Activated CD8-positive, alpha-beta T cell treated with anti-CD3 and anti-CD28 coated beads for 36 hours (primary cell): ENCODE measurements at places on chromosomes 7 and 10. TPM values are rescaled to one million over a fixed set of nuclear protein-coding genes. Genes with fewer than 3 reads are reported as not detected.

DNA sequence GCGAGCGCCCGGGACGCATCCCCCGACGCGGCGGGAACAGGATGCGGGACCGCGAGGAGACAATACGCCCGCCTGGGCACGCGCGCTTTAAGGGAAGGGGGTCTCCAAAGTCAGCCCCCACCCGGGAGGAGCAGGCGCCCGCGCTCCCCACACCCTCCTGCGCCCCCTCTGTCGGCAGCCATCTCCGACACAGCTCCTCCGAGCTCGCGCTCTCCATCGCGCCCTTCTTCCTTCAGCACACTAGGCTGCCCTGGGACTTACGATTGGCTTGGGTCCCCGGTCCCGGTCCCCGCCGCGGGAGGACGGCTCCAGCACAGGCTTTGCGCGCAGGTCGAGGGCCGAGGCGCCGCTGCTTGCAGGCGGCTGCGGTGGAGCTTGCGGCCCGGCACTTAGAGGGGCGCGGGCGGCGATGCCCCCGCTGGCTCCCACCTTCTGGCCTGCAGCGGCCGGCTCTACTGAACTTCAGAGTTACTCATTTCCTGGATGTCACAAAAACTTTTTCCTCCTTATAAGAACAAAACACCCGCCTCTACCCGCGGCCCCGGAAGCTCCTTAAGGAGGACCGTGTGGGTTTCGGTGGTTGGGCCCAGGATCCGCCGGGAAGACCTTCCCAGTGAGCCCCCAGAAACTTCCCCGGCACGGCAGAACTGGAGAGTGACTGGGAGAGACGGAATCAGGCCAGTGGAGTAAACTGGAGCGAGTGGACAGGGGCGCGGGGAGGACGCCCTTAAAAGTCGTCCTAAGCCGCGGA is at the start of gene ITPRIP:
Gene ITPRIP (minus strand): TSS at position 481 of the 751 bp plus-strand sequence. CDS start 22,414 bp downstream, outside the sequence.
- H3K27me3 ChIP-seq, result no peaks in the 10 kb centered on the region
- DNase-seq, result peak; percentile 84
- peaks cover 21% of the 10 kb centered on the region for H3K36me3 ChIP-seq
- peak within 1 kb of the TSS; percentile 86 for H3K4me3 ChIP-seq
- peak within 1 kb of the TSS; percentile 100 for H3K27ac ChIP-seq

DNA sequence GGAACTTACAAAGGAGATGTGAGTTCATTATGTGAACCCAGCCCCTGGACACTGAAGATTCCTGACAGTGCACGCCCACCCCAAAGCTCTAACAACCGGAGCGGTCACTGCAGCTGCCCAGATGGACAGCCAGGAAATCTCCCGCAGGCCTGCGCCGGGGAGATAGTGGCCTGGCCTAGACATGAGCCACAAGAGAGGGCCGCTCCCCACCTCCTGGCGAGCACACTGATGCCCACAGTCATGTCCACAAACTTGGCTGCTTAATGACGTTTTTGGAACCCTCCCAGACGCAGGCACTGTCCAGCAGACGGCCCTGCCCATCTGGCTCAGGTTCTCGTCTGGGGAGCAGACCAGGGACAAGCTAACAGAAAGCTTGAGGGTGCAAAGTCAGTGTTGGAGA is 34.2 kb downstream of the TCERG1L start:
- no peaks in the 10 kb centered on the region for H3K36me3 ChIP-seq
- no peaks in the 10 kb centered on the region for H3K27me3 ChIP-seq
- DNase-seq, result no peak
- H3K4me3 ChIP-seq, result no peak overlapping the region
- H3K27ac ChIP-seq, result no peak overlapping the region

- H3K4me3 ChIP-seq, result no peak overlapping the region
- no peaks in the 10 kb centered on the region for H3K36me3 ChIP-seq
- H3K4me1 ChIP-seq, result no peaks in the 10 kb centered on the region
- H3K27ac ChIP-seq, result no peak overlapping the region
These were observed 16.1 kb upstream of the SLC18A3 start for GRCh38 chr10:49593998-49594397.

- no peak overlapping the region for H3K27ac ChIP-seq
- no peaks in the 10 kb centered on the region for H3K27me3 ChIP-seq
- H3K4me3 ChIP-seq, result no peak overlapping the region
- no peaks in the 10 kb centered on the region for H3K4me1 ChIP-seq
- H3K36me3 ChIP-seq, result no peaks in the 10 kb centered on the region
These were observed 233.4 kb upstream of the SLC26A5 start for GRCh38 chr7:103679151-103680132.

- no peak overlapping the region for H3K27ac ChIP-seq
- peaks cover 6% of the 10 kb centered on the region for H3K4me1 ChIP-seq
- H3K36me3 ChIP-seq, result peaks cover 9% of the 10 kb centered on the region
- DNase-seq, result no peak
These were observed 11.1 kb downstream of the SLC35G1 start for GRCh38 chr10:93904901-93905300.

GRCh38 chr10:44253769-44254462 is 131.0 kb downstream of the CXCL12 start:
- no peak overlapping the region for H3K4me3 ChIP-seq
- H3K27me3 ChIP-seq, result peaks cover 3% of the 10 kb centered on the region
- H3K36me3 ChIP-seq, result no peaks in the 10 kb centered on the region
- DNase-seq, result no peak
- H3K27ac ChIP-seq, result no peak overlapping the region

GRCh38 chr10:33215154-33215553 is 119.3 kb downstream of the NRP1 start:
- no peak overlapping the region for H3K27ac ChIP-seq
- peaks cover 12% of the 10 kb centered on the region for H3K4me1 ChIP-seq
- H3K36me3 ChIP-seq, result no peaks in the 10 kb centered on the region
- no peaks in the 10 kb centered on the region for H3K27me3 ChIP-seq

DNA sequence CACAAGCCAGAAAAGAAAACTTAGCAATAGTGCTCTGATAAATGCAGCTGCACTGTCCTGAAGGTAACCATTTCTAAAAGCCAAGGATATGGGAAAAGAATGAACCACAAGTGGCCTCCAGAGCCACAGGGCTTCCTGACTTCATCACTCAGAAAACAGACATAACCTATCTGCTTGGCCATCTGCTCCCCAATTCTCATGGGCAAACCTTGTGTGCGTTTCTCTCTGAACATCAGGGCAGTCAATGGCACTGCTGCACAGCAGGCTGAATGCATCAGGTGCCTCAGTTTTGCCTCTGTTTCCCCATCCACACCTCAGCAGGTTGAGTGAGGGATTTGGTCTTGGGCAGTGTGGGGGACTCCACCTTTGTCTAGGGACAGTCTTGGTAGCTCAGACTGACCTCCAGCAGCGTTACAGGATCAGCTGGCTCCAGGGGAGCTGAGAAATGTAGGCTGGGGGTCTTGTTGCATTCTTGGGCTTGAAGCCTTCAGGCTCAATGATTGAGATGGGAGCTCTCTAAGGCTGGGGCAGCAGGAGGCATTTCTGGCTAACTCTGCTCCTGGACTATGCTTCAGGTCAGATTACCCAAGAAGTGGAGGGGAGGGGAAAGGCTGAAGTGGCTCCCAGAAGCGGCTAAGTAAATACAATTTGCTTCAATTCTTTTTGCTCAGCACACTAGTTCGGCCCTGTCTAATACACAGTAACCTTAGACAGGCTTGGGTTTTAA is 23.6 kb upstream of the PDLIM1 start:
- no peak for DNase-seq
- H3K4me3 ChIP-seq, result no peak overlapping the region
- no peak overlapping the region for H3K27ac ChIP-seq

- H3K4me1 ChIP-seq, result no peaks in the 10 kb centered on the region
- no peak overlapping the region for H3K4me3 ChIP-seq
- no peaks in the 10 kb centered on the region for H3K36me3 ChIP-seq
- no peak for DNase-seq
These were observed 1038.7 kb downstream of the SORCS3 start for GRCh38 chr10:105679781-105680180.

DNA sequence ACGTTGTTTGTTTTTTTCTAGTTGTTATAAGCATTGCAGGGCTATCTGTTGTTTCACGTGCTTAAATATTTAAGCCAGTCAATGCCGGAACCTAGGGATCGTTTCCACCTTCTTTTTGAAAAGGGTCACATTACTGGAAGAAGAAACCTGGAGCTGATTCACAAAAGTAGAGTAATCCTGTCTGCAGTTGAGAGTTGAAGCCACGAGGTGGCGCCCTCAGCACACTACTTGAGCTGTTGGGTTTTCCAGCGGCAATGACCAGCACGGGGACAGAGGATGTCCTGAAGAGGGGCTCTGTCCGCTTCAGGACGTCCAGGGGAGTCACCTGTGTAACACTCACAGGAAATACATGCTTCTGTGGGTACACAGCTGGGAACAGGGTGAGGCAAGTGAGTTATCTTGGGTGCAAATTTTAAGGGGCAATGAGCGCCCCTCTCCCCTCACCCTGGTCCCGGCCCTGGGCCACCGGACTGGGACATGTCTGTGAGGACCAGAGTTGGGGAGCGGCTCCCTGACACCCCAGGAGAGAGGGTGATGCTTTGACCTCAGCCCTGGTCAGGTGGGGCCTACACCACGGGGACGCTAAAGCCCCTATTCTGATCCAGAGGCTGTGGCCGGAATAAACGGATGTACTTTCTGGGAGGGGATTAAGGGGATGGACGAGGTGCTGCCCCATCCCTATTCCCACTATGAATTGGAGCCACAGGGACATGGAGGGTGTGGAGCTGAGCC is 26.3 kb upstream of the WDFY4 start:
- H3K27ac ChIP-seq, result no peak overlapping the region
- H3K36me3 ChIP-seq, result no peaks in the 10 kb centered on the region
- H3K27me3 ChIP-seq, result peaks cover 15% of the 10 kb centered on the region
- peak; percentile 78 for DNase-seq

DNA sequence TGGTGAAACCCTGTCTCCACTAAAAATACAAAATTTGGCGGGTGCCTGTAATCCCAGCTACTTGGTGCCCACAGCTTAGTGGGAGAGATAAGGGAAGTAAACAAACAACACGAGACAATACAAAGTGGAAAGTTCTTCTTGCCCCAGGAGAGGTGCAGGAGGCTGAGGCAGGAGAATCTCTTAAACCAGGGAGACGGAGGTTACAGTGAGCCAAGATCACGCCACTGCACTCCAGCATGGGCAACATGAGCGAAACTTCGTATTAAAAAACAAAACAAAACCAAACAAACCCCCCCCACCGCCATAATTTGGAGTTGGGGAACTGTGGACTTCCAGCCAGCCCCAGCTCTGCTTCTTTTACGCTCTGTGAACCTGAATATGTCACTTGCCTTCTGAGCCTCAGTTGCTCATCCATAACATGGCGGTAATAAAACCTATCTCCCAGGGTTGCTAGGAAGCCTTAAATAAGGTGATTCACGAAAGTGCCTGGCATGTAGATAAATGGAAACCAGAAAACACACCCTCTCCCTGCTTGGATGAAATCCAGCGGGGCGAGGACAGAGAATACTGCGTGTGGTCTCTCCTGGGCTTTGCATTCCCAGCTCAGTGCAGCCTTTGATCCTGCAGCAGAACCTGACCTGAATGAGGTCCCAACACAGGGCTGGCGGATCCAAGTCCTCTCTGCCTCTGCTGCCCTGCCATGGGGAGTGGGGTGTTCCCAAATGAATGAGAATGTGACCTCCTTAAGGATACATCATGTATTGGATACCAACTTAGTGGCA is 10.2 kb downstream of the MLXIPL start:
- DNase-seq, result no peak
- H3K36me3 ChIP-seq, result no peaks in the 10 kb centered on the region
- H3K4me1 ChIP-seq, result no peaks in the 10 kb centered on the region
- H3K4me3 ChIP-seq, result no peak overlapping the region

GRCh38 chr7:101169838-101170551 is 4.6 kb upstream of the VGF start:
- H3K4me1 ChIP-seq, result peaks cover 74% of the 10 kb centered on the region
- DNase-seq, result peak; percentile 88
- peaks cover 79% of the 10 kb centered on the region for H3K27me3 ChIP-seq
- H3K27ac ChIP-seq, result no peak overlapping the region
- no peaks in the 10 kb centered on the region for H3K36me3 ChIP-seq

- H3K36me3 ChIP-seq, result no peaks in the 10 kb centered on the region
- no peak overlapping the region for H3K27ac ChIP-seq
- no peak for DNase-seq
- H3K27me3 ChIP-seq, result no peaks in the 10 kb centered on the region
- H3K4me3 ChIP-seq, result no peak overlapping the region
- no peaks in the 10 kb centered on the region for H3K4me1 ChIP-seq
These were observed 39.5 kb downstream of the LHFPL3 start for GRCh38 chr7:104367926-104368325.

GRCh38 chr10:115030483-115031200 is 62.5 kb upstream of the ATRNL1 start:
- no peak overlapping the region for H3K27ac ChIP-seq
- H3K27me3 ChIP-seq, result peaks cover 5% of the 10 kb centered on the region
- no peaks in the 10 kb centered on the region for H3K36me3 ChIP-seq

DNA sequence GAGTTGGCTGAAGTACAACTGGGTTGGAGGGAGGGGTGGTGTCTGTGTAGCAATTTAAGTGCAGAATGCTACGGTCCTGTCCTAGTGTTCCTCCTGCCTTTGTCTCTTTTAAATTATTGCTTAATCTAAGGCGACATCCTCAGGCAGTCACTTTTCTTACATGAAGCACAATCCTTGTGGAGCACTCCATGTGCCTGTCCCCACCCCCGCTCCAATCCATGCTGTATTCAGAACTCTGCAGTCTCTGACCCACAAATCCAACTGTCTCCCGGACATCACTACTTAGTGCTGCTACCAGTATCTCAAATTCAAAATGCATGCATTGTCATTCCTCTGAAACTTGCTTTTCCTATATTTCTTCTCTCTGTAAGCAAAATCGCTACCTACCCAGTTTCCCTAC is 91.4 kb upstream of the FAM133B start:
- H3K36me3 ChIP-seq, result peaks cover 46% of the 10 kb centered on the region
- no peak for DNase-seq
- peaks cover 72% of the 10 kb centered on the region for H3K4me1 ChIP-seq
- no peaks in the 10 kb centered on the region for H3K27me3 ChIP-seq
- no peak overlapping the region for H3K4me3 ChIP-seq

DNA sequence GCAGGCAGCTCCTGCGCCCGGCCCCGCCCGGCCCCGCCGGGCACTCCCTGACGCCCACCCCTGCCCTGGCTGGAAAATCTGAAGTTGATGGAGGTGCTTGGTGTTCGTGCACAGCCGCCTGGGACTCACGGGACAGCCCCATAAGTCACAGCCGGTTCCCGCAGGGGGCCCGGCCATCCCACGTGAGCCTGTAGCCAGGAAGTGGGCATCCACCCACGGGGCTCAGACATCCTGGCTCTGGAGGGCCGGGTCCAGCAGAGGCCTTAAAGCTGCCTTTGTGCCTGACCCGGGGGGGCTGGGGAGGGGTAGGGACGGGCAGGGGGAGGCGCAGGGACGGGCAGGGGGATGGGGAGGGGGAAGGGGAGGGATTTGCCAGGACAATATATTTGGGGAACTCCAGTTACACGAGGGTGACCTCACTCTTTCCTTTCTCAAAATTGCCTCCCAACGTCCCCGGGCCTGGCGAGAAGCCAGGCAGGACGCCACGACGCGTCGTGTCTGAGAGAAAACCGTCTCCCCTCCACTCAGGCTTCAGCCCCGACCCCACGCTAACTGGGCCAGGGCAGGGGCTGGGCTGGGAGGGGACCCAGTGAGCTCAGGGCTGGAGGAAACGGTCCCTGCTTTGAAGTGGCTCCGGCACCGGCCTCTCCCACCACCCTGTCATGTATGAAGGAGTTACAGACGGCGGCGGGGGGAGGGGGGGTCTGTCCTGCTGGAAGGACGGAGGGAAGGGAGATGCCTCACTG is 82.1 kb upstream of the PDGFA start:
- peak overlapping the region; percentile 80 for H3K4me3 ChIP-seq
- H3K27me3 ChIP-seq, result no peaks in the 10 kb centered on the region
- H3K36me3 ChIP-seq, result peaks cover 63% of the 10 kb centered on the region
- peaks cover 66% of the 10 kb centered on the region for H3K4me1 ChIP-seq
- peak; percentile 98 for DNase-seq

Gene CADPS2
- total RNA-seq, result not detected

Gene TBRG4
- 197 TPM for total RNA-seq

Gene TFR2
- 11.3 TPM for total RNA-seq

Gene CRTAC1
- total RNA-seq, result not detected

Gene GNAI1
- 2.8 TPM for total RNA-seq

Gene RABGEF1
- 19.2 TPM for total RNA-seq
